ENCODE measurements at places on chromosomes 2 and 18.

DNA sequence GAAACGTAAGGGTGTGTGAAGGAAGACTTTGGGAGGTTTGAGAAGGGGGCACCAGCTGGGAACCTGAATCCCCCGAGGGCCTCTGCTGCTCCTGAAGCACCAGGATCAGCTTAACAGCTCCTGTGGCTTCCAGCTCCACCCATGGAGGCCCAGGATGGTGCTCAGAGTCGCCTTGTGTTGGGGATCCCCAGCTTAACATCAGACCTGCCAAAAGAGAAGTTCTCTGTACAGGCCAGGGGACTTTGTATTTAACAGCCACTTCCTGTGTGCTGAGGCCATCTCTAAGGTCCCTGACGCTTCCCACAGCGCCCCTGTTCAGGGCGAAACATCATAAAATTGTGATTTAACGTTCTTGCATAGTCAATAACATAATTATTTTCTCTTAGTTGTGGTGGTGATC is 77.5 kb downstream of the NCK2 start:
- DNase-seq, result no peak

DNA sequence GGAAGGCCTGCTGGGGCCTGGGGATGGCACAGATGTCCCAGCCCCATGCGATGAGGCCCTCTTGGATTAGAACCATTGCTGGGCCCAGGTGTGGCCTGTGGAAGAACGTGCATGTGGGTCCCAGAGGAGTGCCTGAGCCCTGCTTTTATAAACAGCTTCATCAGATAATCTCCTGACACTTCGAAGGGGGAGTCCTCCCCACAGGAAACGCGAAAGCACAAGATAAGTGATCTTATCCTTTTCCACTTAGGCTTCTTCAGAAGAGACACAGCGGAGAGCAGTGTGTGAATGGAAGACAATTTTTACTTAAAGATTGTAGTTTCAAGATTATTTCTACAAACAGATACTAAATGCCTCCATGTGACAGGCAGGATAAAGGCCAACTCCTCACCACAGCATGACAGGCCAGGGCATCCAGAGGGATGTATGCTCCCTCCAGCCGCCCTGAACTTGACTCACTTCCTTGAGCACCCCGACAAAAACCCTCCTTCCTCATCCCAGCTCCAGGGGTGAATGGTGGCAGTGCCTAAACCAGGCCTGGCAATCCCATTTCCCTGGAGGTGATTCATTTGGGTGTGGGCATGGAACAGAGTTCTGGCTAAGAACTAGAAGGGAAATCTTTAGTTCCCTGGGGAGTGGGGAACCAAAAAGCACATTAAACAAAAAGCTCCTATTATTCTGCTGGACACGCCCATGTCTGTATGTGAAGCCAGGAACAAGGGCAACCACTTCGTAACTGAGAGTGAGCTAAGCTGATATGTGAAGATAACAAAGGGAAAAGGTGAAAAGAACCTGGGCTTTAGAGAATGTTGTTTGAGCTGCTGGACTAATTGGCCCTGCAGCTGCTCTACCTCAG is 56.2 kb upstream of the TMEM163 start:
- no peak for DNase-seq

GRCh38 chr18:37657493-37657892 is 91.9 kb upstream of the CELF4 start:
- no peak for DNase-seq

GRCh38 chr18:13107074-13107473 is 111.5 kb upstream of the LDLRAD4 start:
- DNase-seq, result no peak

DNA sequence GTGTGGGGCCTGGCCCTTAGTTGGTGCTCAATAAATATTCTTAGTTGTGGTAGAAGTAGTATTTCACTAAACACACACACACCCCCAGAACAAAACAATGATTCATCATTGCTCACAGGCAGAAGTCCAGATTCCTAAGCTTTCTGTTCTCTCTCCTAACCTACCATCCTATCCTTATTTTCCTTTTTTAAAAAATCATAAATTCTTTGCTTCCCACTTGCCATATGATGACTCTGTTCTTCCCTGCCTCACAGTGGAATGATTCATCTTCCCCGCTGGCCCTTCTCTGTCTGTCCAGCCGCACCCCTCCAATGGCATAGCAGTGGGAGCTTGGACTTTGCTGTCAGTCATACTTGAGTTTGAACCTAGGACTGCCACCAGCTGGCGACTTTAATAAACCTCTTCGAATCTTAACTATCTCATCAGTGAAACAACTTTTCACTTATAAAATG is 5.2 kb downstream of the EML6 start:
- DNase-seq, result no peak

DNA sequence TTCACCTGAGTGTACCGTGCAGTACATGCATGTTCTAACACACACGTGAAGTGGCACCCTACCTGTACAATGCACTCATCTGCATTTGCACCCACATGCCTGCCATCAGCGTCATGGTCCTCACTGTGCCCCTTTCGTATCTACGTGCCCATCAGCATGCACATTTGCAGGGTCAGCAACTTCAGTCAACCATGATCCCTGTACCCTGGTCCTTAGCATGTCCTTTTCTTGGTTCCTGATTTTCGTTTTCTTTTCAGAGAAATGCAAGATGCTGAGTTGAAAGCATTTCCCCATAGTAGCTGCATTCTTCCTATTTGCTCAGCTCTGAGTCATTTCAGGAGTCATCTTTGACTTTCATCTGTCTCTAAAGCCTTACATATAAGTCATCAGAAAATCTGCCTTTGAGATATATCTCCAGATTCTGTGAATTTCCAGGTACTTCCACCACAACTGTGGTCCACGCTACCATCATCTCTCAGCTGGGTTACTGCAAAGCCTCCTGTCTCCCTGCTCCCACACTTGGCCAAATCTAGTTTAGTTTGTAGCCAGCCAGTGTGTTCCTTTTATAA is 14.7 kb upstream of the PUM2 start:
- no peak for DNase-seq

GRCh38 chr2:8636041-8636491 is 45.8 kb upstream of the ID2 start:
- DNase-seq, result no peak

- DNase-seq, result no peak
Measured at GRCh38 chr18:36568487-36568886, 260.3 kb downstream of the TPGS2 start.

DNA sequence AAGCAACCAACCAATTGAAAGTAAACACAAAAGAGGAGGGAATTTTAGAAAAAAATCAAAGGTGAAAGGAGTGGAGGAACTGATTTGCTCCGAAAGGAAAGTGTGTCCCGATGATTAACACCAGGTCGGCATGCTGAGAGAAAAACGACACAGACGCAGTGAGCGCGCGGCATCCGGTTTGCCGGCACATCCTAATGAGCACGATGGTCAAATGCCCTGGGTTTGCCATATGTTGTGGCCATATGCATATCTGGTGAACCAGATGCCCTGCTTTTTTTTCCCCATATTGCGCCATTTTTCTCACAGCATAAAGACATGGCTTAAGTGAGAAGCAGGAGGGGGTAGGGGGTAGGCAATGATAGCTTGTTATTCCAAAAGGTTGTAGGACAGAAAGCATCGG is 626.7 kb downstream of the BCL11A start:
- no peak for DNase-seq

GRCh38 chr2:229610333-229610732 is 104.0 kb downstream of the DNER start:
- DNase-seq, result no peak

DNA sequence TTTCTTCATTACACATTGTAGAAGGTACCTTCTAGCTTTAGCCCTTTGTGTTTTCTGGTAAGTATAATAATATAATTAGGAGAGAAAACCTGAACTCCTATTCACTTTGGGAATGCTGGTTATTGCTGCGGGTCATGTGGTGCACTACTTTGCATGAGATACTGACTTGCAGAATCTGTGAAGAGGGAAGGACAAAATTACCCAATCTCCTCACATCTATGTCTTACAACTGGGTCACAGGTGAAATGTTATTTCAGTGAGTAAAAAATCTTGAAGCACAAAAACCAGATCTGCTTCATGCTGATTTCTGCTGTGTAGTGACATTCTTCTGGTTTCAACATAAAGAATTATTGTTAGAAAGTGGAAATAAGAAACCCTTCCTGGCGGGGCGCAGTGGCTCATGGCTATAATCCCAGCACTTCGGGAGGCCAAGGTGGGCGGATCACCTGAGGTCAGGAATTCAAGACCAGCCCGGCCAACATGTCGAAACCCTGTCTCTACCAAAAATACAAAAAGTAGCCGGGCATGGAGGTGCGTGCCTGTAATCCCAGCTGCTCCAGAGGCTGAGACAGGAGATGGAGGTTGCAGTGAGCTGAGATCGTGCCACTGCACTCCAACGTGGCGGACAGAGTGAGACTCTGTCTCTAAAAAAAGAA is 211.0 kb upstream of the REG3G start:
- DNase-seq, result no peak

- no peak for DNase-seq
Measured at GRCh38 chr2:28387082-28387960, 5.3 kb upstream of the FOSL2 start.

DNA sequence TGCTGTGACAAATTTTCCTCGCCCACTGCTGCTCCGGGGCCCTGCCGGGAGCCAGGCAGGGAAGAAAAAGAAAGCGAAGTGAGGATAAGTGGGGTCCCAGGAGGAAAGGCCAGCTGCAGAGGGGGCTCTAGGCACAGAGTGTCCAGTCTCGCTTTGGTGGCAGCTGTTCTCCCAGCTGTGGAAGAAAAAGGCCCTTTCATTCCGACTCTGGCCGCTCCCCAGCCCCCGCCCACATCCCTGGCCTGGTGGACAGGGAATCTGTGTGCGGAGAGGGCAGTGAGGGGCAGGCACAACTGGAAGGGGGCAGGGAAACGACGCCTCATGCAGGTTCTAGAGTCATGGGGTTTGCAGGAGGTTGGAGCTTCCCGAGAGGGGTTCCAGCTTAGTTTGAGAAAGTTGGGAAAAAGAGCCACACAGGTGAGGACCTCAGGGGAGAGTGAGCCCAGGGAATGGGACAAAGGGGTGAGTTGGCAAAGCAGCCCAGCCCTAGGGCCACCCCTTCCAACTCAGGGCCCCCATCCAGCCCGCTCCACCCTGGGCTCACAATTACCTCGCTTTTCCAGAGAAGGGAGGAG is 1.8 kb downstream of the RTKN start:
- DNase-seq, result no peak

DNA sequence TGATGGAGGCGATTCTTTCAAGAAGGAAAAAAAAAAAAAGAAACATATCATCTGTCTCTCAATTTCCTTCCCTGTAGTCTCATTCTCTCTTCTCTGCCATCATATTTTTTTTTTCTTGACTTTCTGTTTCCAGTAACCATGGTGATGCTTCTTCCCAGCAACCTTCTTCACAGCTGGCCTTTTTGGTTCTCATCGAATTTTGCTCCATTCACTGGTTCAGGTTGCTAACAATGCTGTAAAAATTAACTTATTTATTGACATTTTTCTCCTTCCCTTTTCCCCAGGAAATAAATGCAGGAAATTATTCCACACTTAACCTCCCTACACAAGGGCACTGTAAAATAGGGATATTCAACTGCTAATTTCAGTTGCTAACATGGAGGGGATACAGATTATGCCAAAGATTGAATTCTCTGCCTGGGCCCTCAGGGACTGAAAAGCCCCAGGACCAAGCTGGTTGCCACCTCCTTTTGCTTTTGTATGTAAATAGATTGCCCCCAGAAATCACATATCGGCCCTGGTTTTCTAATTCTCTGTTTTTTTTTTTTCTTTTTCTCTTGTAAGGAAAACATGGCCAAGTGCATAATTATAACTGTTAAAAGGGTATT is 154.7 kb downstream of the MAP2 start:
- no peak for DNase-seq

- DNase-seq, result no peak
Measured at GRCh38 chr2:72896446-72896845, 9.2 kb downstream of the SPR start.

- no peak for DNase-seq
Measured at GRCh38 chr2:134379293-134379692, 125.4 kb downstream of the MGAT5 start.

- no peak for DNase-seq
Measured at GRCh38 chr2:41999128-41999480, 48.7 kb upstream of the PKDCC start.

GRCh38 chr2:133953524-133953923 is 300.3 kb upstream of the MGAT5 start:
- no peak for DNase-seq

DNA sequence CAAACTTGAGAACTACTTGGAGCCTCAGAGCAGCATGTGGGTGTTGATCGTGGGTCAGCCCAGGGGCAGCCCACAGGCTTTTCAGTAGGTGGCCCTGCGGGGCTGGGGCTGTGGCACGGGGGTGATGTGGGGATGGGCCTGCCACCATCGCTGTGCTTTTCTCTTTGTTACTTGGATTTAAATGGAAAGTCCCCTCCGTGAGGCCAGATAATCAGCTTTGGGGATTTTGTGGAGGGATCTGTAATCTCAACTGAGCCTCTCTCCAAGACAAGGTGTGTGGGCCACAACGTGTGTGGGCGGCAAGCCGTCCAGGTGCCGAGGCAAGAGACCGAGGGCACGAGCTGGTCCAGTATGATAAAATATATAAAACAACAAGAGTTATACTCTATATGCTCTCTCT is 16.7 kb downstream of the COLEC11 start:
- no peak for DNase-seq

- DNase-seq, result no peak
Measured at GRCh38 chr2:143974262-143974661, 545.7 kb downstream of the ZEB2 start.

DNA sequence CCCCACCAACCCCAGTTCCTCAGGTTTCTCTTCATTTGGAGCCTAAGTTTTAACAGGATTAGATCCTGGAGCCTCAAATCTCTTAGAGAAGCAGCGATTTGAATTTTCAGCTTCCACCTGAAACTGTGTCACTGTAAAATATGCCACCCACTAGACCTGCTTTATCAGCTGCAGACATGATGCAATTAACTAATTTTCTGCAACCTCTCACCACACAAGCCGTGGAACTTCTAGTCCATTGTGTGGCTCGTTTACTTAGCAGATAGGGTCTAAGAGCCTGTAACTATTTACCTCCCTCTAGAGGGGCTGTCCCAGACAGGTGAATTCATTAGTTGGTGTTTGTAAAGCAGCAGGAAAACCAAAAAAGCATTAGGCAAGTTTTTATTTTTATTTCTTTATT is 31.6 kb upstream of the FZD5 start:
- DNase-seq, result no peak

DNA sequence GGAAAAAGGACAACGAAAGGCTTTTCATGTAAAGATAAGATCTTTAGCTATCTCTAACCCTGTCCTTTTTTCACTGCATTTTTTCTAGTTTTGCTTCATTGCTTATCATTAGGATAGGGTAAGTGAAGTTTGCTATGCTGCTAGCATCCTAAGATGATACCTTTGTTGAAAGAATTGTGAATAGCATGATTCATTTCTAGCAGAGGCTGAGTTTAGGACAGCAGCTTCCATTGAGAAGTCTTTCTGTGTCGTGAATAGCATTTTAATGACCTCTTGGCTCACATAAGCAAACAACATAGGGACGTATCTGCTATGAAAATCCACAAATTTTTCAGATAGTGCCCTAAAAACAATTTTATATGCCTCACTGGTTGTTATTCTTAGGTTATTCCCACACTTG is 36.4 kb upstream of the GAREM2 start:
- no peak for DNase-seq

DNA sequence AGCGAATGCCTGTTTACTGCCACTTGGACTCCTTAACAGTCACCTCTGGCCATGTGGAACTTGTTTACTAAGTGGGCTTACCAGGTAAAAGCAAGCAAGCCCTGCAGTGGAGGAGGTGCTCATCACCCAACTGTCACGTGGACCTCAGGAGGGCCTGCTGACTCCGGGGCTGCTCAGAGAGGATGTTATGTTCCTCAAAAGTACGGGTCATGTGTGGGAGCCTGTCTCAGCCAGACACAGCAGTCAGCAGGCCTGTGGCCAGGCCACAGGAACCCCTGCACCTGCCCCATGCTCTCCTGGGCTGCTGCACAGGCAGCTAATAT is 36.2 kb downstream of the AMER3 start:
- no peak for DNase-seq

Data from erythroblast (primary cell).